Cardiac septum (tissue), 1 donor: ENCODE measurements at places on chromosomes 3 and 15. TPM values are rescaled to one million over a fixed set of nuclear protein-coding genes. Genes with fewer than 3 reads are reported as not detected.

The RNU6-1 gene
- total RNA-seq, result not detected

- no peak for DNase-seq
Observed at GRCh38 chr3:13684854-13685253, 135.9 kb downstream of the FBLN2 start.

DNA sequence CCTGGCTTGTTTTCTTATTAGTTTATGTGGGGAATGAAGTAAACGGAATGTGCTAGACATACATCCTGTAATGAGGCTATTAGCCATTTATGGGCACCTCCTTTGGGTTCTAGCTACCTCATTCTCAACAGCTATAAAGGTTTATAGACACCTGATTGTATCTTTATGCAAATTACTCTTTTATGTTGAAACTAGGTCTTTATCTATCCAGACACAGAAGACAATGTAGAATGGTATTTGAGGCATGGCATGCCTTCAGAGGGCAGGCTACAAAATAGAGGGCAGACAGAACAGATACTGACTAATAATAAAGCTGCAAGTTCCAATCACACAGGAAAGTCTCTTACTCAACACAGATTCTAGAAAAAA, 27.1 kb downstream of the TBC1D2B start:
- no peak for DNase-seq

The USP4 gene
- total RNA-seq, result 44.5 TPM

- DNase-seq, result no peak
Observed at GRCh38 chr3:46350262-46350565, 3.7 kb upstream of the CCR2 start.
